Effector CD4-positive, alpha-beta T cell (primary cell): ENCODE measurements at places on chromosomes 11 and 22.

GRCh38 chr11:75293903-75294302, 53.3 kb downstream of the TPBGL start:
- DNase-seq: no peak

- DNase-seq: no peak
Observed at GRCh38 chr11:12199231-12199948, 89.0 kb downstream of the MICAL2 start.

DNA sequence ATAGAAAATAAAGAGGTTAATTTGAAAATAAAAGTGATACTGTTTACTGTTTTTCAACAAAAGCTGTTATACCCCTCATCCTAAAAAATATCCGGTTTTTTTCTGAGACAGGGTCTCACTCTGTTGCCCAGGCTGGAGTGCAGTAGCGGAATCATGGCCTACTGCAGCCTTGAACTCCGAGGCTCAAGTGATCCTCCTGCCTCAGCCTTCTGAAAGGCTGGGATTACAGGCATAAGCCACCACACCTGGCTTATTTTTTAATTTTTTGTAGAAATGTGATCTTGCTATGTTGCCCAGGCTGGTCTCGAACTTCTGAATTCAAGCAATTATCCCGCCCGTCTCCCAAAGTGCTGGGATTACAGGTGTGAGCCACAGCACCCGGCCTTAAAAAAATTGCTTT, 35.7 kb downstream of the ALG9 start:
- no peak for DNase-seq

GRCh38 chr11:130215531-130216220, 56.1 kb downstream of the ST14 start:
- no peak for DNase-seq

- DNase-seq: no peak
Observed at GRCh38 chr11:77611921-77612320, 22.2 kb downstream of the AQP11 start.

DNA sequence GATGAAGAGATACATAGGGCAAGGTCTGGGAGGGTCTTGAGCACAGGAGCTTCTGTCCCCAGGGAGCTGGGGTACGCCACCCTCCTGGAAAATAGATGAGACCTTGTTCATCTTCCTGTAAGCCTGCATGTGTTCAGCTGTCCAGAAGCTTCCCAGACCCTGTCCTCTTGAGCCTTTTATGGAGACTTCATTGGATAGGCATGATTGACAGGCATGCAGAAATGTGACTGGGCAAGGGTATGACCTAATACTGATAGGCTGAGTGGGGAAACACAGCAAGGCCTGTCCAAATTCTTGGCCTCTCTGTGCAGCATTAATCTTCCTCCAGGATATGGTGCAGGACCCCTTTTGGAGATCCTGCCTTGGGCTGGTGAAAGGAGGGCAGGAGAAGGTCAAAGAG, 15.7 kb downstream of the ARCN1 start:
- no peak for DNase-seq

GRCh38 chr22:35638410-35638809, 9.8 kb upstream of the APOL6 start:
- DNase-seq: no peak
